ENCODE measurements at places on chromosomes 3 and 15. TPM values are rescaled to one million over a fixed set of nuclear protein-coding genes. Genes with fewer than 3 reads are reported as not detected.

Gene C3orf49
- total RNA-seq: not detected

Gene HRG
- total RNA-seq: not detected

Gene RTP1
- not detected for total RNA-seq

Gene CHRFAM7A
- total RNA-seq: 2.9 TPM

Gene ZNF80
- not detected for total RNA-seq

Gene STRA6
- not detected for total RNA-seq

Gene RTP3
- not detected for total RNA-seq

Gene SI
- not detected for total RNA-seq

Gene COL6A6
- total RNA-seq: 0.09 TPM

Gene TTLL13
- total RNA-seq: under 0.01 TPM

Gene TNFSF10
- 36.7 TPM for total RNA-seq

Gene DISP2
- total RNA-seq: 0.18 TPM

Gene TM4SF4
- not detected for total RNA-seq

Gene SCAANT1
- 1.2 TPM for total RNA-seq

Gene CCRL2
- 4.7 TPM for total RNA-seq

Gene IQCH
- total RNA-seq: 1.2 TPM

Gene POPDC2
- total RNA-seq: 0.09 TPM

Gene TMEM158
- 5.6 TPM for total RNA-seq

Gene SLCO3A1
- total RNA-seq: 1.6 TPM

Gene TGM4
- 0.09 TPM for total RNA-seq

Gene PTX3
- 407 TPM for total RNA-seq

Measured in endothelial cell of coronary artery (primary cell).